ENCODE measurements at places on chromosomes 5 and 9. TPM values are rescaled to one million over a fixed set of nuclear protein-coding genes. Genes with fewer than 3 reads are reported as not detected.

MYOZ3 gene
- total RNA-seq: 10.2 TPM

- no peak for DNase-seq
These were observed 27.9 kb downstream of the ERCC6L2 start for GRCh38 chr9:95903398-95903797.

DNA sequence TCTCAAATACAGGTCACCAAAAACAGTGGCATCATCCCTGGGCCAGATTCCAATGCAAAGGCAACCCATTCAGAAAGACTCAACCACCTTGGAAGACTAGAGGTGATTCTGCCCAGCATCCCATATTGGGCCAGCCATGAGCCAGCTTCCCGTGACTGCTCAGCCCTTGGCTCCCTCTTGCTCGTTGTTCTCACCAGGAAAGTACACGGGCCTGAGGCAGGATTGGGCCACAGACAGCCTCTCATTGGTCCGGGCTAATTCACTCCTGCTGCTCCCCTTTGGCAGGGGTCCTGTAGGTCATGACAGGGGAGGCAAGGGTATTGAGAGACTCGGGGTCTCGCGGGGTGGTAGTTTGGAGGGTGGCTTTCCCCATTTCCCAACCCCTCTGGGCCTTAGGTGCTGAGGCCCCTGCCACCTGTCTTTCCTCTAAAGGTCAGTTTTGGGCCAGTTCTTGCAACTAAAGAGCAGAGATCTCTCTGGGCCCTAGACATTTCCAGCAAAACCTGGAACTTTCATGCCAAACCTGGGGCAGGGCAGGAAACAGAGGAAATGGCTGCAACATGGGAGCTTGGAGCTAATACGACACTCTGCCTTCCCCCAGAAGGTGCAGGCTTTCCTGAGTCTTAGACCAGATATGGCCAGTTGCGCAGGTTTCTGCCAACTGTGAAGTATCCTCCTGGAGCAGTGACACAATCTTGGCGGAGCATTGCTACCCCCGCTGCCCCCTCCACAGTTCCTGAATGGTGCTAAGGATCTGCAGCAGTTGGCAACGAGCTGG lies 22.0 kb upstream of the FGFR4 start:
- DNase-seq: no peak

GRCh38 chr5:147887026-147887627 lies 8.6 kb downstream of the SCGB3A2 start:
- DNase-seq: peak; percentile 72

DNA sequence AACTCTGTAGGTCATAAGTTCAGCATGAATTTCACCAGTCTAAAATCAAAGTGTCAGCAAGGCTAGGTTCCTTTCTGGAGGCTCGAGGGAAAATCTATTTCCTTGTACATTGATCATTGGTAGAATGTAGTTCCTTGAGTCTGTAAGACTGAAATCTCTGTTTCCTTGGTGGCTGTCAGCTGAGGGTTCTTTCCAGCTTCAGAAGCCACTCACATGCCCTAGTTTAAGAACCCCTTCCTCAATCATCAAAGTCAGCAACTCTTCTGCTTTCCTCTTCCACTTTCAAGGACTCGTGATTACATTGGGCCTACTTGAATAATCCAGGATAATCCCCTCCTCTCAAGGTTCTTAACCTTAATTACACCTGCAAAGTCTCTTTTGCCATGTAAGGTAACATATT lies 4.9 kb upstream of the SCAMP1 start:
- no peak for DNase-seq
